ENCODE measurements at places on chromosomes 16 and 17.
A peak's percentile ranks its signal among the peaks of the same experiment; 100 is the strongest.

- no peak for DNase-seq
These were observed 29.7 kb downstream of the SLC5A11 start for GRCh38 chr16:24875466-24875865.

GRCh38 chr17:59357219-59357697 lies 25.8 kb downstream of the YPEL2 start:
- no peak for DNase-seq

GRCh38 chr17:74883241-74883745 lies 10.1 kb downstream of the FADS6 start:
- no peak for DNase-seq

GRCh38 chr17:51651513-51652298 lies 391.4 kb downstream of the UTP18 start:
- no peak for DNase-seq

- DNase-seq: no peak
These were observed 76.8 kb downstream of the RPTOR start for GRCh38 chr17:80621335-80621996.

DNA sequence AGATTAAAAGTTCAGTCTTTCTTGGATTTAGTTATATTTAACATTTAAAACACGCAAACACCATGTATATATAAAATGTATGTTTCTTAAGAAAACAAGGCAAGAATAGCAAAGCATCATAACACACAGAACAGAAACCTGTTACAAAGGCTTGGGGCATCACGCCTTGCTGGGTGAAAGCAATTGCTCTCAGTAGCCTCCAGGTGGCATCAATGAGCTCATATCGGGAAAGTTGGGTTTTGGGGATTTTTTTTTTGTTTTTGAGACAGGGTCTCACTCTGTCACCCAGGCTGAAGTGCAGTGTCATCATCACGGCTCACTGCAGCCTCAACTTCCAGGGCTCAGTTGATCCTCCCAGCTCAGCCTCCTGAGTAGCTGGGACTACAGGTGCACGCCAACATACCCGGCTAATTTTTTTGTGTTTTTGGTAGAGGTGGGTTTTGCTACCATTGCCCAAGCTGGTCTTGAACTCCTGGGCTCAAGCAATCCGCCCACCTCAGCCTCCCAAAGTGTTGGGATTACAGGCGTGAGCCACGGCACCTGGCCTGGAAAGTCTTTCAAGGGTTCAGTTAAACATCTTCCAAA lies 56.9 kb downstream of the CYB5D2 start:
- peak; percentile 45 for DNase-seq

DNA sequence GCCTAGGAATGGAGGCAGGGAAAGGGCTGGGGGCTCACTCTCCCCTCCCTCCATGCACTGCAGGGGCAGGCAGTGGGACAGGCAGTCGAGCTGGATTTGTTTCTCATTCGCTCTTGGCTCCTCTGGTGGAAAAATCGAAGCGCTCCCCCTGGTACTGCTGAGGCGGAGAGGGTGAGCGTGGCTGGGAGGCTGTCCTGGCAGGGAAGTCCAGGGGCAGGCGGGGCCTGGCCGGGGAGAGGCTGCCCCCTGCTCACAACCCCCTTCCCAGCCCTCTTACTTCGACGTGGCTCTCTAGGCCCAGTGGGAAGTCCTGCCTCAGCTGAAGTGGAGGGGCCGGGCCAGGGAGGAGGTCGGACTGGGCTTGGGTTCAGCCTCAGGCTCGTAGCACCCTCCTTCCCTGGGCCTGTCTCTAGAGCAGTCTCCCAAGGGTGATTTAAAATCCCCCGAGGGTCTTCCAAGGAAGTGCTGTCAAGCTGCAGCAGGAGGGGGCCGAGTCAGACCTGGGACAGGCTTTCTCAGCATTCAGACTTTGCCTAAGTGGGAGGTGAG lies 16.5 kb upstream of the TMEM92 start:
- DNase-seq: no peak

DNA sequence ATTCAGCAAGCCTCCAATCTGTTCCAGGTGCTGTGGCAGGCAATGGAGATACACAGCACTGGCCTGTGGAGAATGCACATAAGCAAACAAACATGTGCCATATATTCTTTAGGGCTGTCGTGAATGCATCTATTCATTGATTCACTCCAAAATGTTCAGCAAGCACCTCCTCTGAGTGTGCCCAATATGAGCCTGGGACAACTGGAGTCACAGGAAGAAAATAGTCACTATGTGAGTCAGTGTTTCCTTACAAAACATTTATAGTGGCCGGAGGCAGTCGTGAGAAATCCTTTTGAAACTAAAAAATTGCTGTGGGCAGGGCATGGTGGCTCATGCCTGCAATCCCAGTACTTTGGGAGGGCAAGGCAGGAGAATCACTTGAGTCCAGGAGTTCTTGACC lies 310.1 kb downstream of the CA10 start:
- DNase-seq: no peak

DNA sequence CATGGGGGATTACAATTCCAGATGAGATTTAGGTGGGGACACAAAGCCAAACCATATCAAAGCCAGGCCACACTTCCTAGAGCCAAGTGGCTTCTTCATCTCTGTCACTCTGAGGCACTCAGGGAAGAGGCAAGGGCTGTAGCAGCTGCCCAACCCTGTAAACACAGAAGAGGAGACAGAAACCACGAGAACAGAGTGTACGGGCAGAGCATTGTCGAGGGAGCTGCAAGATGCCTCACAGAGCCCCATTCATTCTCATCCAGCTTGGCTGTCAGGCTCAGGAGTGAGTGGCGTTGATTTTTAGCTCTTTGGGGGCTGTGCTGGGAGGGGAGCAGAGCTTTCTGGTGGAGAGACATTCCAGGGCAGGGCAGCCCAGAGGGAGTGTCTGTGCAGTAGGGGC lies 117.2 kb upstream of the SALL1 start:
- no peak for DNase-seq

DNA sequence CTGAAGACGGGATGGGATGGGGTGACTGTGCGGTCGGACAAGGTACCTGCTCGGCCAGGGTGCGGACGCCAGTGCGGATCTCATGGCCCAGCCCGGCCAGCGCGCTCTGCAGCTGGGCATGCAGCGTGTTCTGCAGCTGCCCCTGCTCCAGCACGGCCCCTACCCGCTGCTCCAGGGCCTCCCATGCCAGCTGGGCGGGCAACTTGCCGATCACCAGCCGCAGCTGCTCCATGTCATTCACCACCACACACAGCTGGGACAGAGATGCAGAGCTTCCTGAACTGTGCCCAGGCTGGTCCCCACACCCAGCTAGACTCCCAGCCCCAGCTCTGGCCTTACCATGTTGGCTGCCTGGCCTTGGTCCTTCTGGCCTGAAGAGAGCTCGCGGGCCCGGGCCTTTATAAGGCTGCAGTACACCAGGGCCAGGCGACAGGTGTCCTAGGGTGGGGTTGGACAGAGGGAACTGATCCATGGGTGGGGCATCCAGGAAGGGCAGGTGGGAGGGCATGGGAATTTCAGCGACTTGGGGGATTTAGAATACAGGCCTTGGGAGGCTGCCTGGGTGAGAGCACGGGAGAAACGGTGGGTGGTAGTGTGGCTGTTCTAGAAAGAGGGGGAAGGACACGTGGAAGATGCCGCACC lies 9.8 kb downstream of the UNC13D start:
- no peak for DNase-seq

GRCh38 chr16:62805221-62805857 lies 769.1 kb upstream of the CDH8 start:
- no peak for DNase-seq

DNA sequence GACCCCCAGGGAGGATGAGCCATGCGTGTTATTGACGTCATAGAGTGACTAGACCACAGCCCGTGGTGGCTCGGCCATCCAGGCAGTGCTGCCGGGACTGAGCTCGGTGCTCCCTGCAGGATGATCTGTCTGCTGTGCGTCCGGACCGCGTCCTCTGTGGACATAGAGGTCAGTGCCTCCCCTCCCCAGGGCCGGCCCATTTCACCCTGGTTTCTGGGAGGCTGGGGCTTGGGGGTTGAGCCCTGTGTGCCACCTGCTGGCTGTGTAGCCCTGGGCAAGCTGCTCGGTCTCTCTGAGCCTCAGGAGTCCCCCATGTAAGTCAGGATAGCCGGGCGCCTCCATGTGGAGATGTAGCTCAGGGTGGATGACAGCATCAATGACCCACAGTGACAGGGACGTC lies 8.3 kb downstream of the TSC2 start:
- no peak for DNase-seq

- no peak for DNase-seq
These were observed 12.2 kb upstream of the TERF2 start for GRCh38 chr16:69397821-69398521.

- no peak for DNase-seq
These were observed 5.5 kb downstream of the PSMD12 start for GRCh38 chr17:67360880-67361279.

DNA sequence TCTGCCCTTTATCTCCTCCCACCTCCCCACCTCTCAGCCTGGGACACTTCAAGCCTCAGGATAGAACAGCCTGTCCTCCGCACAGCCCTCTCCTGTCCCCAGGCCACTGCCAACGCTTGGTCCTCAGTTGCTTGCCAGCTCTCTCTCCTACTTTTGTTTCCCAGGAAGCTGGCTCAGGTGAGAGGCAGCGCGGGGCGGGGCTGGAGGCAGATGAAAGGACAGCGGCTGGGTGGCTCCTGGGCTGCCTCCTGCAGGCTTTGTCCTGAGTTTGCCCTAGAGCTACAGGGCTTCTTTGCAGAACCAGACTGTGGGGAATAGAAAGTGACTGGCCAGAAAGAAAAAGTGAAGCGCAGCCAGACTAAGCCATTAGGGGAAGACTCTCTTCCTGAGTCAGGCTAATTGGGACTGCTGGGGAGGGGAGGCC lies 48.2 kb upstream of the CDC42EP4 start:
- no peak for DNase-seq
